ENCODE measurements at places on chromosomes 6 and 20.

- DNase-seq = no peak
Measured at GRCh38 chr20:2507464-2507863, 1.3 kb downstream of the ZNF343 start.

DNA sequence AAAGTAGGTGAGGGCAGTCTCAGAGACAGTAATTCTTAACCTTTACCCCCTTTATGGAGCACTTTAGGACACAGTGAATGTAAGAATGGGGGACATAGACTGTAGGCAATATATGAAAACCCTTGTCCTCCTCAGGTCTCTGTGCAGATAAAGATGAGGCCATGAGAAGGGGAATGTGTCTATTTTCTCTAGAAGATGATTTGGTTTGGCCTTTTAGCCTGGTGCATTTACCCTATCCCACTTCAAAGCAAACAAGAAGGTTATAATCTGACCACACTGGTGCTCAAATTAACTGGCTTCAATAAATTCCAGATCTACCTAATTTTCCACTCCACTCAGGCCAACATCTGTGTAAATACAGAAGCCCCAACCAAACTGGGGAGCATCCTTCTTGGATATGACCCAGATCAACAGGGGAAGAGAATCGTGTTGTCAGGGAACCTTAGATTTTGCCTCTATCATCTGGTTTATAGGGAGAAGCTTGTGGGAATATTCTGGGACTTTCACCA lies 42.4 kb downstream of the RIPOR2 start:
- DNase-seq = no peak

- no peak for DNase-seq
Measured at GRCh38 chr6:129344379-129344778, 365.6 kb downstream of the ARHGAP18 start.

DNA sequence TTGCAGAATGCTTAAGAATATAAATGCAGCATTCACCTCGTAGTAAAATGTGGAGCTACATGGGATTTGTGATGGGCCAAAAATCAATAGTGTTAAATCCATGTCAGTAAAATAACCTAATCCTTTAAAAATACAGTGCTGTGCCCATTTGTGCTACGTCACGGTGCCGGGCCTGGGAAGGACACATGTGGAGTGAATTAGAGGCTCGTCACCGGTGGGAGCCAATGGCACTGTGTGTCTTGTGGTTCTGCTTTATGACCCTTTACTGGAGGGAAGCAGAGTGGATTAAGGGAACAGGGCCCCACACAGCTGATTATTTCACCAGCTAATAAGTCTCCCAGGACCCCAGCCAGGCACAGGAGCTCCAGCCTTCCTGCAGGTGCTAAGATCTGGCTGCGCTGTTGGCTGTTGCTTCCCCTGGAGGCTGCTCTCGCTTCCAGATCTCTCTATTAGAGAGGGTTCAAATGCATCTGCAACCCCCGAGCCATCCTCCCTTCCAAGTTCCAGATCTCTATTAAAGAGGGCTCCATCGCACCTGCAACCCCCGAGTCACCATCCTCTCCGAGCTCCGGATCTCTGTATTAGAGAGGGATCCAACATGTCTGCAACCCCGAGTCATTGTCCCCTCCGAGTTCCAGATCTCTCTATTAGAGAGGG lies 405.8 kb downstream of the CDH4 start:
- no peak for DNase-seq

DNA sequence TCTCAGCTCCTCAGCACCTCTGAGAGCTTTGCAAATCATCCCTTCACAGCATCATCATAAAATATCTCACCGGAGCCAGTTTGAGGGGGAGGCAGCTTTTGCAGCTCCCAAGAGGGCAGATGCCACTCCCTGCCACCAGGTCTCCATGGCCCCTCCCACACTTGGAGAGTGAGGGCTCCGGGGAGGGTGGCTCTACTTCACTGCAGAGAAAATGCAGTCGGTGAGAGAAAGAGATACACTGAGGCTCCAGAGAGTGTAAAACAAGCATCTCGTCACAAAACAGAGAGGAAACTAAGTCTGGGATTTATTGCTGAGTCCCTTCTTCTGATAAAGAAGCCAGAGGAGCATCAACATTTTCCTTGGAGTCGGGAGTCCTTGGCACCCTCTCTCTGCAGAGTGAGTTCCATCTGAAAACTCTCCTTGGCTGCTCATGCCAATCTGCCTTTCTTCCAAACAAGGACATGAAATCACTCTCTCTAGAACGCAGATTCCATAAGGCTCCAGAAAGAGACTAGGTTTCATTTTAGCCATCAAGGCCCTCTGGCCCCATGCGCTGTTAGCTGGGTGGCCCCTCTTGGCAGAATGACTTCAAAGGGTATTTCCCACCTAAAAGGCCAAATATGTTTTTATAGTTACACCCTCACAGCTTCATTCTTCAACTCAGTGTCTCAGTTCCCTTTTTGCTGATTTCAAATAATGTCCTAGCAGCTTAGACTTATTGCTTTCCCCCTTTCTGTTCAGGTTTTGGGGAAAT lies 70.6 kb upstream of the F13A1 start:
- DNase-seq = no peak

DNA sequence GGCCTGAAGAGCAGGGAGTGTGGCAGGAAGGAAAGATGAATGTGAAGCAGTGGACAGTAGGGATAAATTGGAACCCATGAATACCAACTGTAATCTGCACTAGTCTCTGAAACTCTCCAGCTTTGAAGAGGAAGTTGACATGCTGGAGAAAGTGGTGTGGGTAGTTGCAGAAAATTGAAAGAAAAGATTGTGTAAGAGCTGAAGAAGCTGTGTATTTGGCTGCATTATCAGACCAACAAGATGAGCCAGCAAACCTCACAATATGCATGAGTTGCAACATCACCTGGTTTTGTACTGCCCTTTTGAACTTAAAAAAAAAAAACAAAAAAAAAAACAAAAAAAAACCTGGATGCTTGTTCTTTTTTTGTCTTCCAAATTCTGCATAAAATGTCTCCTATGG lies 921.9 kb upstream of the EYS start:
- no peak for DNase-seq

- no peak for DNase-seq
Measured at GRCh38 chr6:34280216-34280615, 31.4 kb upstream of the SMIM29 start.

DNA sequence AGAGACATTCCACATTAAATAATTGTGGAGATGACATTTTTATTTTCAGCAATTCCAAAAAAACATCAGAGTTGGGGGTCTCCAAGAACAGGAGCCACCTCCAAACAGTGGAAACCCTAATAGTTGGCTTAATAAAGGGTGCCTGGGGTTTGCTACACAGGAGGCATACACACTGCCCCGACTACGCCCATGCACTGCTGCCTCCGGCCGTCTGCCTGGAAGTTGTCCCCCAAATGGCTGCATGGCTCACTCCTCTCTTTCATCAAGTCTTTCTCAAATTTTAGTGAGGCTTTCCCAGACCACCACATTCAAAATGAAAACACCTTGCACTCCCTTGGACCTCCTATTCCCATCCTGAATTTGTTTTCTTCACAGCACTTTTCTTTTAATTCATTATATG lies 58.8 kb downstream of the ZMYND8 start:
- no peak for DNase-seq

DNA sequence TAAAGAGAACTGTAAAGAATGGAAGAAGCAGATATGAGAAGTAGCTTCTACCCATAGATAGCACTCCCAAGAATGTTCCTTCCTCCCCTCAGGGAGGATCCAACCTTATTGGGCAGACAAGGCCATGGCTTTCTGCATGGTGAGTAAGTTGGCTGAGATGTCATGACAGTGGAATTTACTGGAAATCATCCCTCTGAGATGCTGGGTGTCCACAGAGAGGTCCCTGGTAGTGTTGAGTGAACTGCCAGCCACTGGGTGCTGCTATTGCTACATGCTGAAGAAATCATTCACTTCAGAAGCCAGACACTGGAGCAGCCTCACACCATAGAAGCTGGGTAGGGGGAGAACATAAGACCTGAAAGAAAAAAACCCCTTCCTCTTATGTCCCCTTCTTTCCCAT lies 46.4 kb upstream of the FERMT1 start:
- no peak for DNase-seq

GRCh38 chr20:33915726-33916331 lies 77.9 kb upstream of the RALY start:
- no peak for DNase-seq

DNA sequence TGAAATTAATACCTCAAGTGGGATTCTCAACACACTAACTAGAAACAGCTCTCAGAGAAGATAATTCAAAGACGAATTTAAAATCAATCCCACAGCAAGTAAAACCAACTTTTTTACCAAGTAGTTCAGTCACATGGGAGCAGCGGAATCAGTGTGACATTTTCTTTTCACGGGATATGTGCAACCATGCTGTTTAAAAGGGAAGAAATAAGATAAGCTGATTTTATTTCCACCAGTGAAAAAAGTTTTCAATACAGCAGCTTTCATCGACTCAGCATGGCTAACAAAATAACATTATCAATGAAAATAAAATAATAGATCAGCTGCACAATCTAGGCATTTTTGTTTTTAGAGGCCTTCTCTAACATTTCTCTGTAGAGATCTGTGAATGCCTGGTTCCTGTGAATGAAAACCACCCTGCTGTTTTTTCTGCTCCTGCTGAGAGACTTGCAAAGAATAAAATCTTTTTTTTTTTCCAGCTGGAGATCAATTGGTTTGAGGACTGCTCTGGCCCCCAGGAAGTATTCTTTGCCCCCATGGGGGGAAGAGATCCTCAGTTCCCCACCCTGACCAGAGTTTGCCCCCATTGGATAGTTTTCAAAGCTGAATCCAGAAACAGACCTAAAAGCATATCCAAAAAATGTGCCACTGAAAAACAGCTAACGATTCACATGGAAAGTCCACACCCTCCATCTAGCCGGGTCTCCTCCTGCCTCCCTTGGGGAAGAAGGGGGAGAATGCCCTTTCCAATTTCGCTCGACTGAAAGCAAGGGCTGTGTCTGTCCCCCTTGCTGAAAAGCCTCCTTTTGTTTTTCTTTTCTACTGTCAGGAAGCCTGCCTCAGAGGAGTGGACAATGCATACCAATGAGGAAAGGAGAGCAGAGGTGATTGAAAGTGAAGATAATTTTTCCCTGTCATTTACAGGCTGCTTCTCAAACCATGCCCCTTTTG lies 317.6 kb downstream of the PRKN start:
- no peak for DNase-seq

- DNase-seq = no peak
Measured at GRCh38 chr6:12446394-12446793, 156.2 kb downstream of the EDN1 start.

DNA sequence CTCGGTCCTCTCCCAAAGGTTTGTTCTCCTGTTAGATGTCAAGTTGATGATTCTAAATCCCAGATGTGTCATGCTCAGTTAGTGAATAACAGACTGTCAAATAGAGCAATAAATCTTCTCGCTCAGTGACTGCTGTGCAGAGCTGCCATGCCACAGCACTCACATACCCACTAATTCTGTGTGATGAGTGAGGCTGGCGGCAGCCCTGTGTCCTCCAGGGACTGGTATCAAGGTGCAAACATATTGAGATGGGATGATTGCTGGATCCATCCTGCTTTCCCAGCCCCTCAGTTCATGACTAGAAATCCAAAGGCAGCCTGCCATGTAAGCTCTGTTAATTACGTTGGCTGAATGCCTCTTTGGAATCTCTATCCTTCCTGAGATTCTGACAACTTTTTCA lies 103.9 kb downstream of the OLIG3 start:
- DNase-seq = no peak

DNA sequence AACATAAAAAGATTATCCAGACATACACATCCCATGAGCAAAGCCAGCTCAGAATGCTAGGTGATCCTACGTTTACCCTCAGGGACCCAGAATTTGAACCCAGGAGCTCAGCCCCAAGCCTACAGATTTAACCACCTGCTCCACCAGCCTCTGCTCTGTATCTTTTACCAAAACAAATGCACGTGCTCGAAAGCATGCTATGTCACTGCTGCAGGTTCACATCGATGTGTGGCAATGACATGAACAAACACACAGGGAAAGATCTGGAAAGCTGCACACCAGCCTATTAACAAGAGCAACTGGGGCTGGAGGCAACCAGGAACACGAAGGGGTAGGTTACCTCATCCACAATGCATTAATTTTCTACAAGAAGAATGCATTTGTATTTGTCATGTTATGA lies 32.1 kb downstream of the PREX1 start:
- no peak for DNase-seq

DNA sequence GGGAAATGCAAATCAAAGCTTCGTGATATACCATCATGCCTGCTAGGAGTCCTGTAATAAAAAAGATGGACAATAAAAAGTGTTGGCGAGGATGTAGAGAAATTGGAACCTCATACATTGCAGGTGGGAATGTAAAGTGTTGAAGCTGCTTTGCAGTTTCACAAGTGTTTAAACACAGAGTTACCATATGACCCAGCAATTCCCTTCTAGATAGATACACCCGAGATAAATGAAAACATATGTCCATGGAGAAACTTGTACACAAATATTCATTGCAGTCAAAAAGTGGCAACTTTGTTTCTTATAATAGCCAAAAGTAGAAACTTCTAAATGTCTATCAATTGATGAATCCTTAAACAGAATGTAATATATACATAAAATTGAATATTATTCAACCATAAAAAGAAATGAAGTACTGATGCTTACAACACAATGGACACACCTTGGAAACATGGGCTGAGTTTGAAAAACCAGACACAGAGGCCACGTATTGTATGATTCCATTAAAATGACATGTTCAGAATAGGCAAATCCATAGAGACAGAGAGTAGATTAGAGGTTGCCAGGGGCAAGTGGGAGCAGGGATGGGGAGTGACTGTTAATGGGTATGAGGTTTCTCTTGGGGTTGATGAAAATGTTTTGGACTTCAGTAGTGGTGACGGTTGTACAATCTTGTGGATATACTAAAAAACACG lies 20.8 kb upstream of the ERVFRD-1 start:
- DNase-seq = no peak

GRCh38 chr20:34970193-34970840 lies 14.6 kb downstream of the MYH7B start:
- no peak for DNase-seq

DNA sequence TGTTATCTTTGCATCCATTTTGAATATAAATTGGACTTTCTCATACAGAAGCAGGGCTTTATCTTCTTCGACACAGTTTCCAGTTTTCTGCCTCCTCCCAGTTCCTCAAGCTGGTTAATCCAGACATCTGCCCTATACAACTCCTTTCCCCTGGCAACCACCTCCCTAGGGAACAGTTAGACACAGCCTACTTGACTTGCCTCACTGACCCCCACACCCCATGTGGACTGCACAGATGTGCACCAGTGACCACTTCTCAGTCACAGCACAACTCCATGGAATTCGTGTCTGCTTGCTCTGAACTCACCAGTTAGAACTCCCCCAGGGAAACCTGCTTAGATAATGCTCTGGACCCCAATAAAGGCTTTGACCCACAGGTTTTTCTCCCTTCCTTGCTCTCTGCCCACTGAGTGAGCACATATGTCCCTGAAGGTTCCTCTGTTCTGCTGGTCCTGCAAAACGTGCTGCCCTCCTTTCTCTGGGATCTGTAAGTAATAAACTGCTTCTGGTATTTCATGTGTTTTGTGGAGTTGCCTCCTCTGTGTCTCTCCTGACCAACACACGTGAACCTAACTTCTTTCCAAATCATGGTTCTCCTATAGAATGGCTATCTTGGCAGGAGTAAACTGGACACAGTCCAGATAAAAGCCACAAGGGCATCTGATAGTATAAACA lies 351.2 kb downstream of the CD83 start:
- DNase-seq = no peak

Measured in NCI-H774 (cell line).